Urinary bladder (tissue), 4 donors: ENCODE measurements at places on chromosomes 6 and 20.

GRCh38 chr6:137864812-137865508 is 2.1 kb upstream of the TNFAIP3 start:
- DNase-seq: no peak

DNA sequence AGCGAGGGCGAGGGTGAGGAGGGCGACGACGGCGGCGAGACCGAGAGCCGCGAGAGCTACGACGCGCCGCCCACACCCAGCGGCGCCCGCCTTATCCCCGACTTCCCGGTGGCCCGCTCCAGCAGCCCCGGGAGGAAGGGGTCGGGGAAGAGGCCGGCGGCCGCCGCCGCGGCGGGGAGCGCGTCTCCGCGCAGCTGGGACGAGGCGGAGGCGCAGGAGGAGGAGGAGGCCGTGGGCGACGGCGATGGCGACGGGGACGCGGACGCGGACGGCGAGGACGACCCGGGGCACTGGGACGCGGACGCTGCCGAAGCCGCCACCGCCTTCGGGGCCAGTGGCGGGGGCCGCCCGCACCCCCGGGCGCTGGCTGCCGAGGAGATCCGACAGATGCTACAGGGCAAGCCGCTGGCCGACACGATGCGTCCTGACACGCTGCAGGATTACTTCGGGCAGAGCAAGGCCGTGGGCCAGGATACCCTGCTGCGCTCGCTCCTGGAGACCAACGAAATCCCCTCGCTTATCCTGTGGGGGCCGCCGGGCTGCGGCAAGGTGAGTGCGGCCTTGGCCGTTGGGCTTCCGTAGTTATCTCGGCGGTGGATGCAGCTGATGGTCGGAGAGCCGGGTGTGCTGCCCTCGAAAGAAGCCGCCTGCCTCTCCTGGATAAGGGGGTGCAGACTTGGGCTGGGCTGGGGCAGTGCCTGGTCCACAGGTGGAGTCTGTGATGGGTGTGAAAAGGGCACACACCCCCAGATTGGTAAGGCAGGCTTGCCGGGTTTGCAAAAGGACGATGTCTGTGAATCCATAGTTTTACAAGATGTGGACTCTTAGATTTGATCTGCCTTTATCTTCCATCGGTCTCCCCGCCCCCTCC is 938 bp downstream of the WRNIP1 start:
- DNase-seq: no peak

GRCh38 chr6:109687271-109687761 is 3.7 kb downstream of the AK9 start:
- DNase-seq: no peak

GRCh38 chr6:15675536-15676220 is 12.8 kb upstream of the DTNBP1 start:
- DNase-seq: no peak

- no peak for DNase-seq
Measured at GRCh38 chr6:26754212-26754611, 94.7 kb upstream of the ZNF322 start.

GRCh38 chr6:23633996-23634395 is 492.0 kb upstream of the NRSN1 start:
- no peak for DNase-seq

GRCh38 chr6:63188828-63189227 is 22.4 kb upstream of the FKBP1C start:
- DNase-seq: no peak

DNA sequence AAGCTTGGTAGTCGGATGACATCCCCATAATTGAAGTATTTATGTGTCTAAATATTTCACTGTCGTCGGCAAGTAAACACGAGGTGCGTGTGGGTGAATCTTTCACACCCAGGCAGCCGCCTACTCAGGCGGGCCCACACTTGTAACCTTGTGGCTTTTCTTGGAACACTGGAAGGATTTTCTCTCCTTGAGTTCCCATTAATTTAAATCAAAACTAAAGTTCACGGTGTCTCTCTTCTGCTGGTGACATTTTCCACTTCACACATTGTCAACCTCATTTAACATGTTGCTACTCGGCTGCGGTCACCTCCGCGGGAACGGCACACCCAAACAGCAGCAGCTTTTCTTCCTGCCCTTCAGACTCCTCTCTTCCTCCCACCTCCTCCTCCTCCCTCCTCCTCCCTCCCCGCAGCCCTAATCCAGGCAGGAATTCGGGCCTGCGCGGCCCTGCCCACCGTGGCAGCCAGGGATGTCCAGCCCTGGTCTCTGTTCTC is 336.6 kb downstream of the QKI start:
- DNase-seq: no peak
